Endothelial cell of umbilical vein (primary cell): ENCODE measurements at places on chromosomes 12 and 14. TPM values are rescaled to one million over a fixed set of nuclear protein-coding genes. Genes with fewer than 3 reads are reported as not detected.

DNA sequence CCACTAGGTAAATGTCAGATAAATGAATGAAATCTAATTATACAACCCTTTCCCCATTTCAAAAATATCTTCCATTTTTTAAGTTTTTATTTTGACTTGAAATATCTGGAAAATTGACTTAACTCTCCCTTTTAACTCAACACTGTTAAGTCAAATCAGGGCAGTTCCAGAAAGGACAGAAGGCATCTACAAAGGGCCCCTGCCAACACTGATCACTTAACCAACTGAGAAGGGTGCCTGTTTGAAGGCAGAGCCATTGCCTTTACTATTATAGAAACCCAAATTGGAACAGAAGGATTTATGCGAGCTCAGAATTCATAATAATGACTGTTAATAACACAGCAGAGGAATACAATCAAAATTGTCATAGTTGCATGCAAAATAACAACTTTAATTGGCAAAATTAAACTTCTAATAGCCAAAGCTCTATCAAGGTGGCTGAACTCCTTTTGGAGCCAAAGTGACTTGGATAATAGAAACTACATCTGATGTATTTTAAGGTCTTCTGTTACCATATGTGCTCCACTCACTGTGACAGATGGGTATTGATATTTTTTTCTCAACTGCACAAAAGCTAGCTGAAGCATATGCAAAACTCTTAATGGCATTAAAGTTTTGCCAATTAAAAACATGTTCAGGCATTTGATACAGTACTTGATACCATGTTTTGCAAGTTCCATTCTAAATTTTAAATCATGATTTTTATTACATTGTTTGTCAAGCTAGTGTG lies 383.8 kb downstream of the NOVA1 start:
- DNase-seq = no peak

DNA sequence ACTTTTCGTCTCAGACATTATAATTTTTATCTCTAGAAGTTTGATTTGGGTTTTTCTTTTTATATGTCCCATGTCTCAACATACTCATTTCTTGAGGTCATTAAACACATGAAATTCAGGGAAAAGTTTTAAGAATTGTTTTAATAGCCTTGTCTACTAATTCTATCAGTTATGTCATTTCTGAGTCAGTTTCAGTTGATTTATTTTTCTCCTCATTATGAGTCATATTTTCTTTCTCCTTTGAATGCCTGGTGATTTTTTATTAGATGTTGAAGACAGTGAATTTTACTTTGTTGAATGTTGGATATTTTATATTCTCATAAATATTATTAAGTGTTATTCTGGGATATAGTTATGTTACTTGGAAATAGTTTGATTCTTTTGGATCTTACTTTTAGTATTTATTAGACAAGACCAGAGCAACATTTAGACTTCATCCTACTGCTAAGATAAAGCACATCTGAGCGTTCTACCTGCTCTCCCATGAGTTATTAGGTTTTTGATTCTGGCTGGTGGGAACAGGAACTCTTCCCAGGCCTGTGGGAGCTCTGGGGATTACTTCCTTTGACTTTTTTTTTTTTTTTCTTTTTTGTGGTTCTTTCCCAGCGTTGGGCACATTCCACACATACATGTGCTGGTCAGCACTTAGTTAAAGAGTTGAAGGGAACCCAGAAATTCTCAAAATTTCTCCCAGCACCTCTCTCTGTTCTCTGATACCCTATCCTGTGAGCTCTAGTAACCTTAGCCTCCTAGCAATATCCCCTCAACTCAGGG lies 1157.7 kb downstream of the BCL11B start:
- DNase-seq = no peak

DNA sequence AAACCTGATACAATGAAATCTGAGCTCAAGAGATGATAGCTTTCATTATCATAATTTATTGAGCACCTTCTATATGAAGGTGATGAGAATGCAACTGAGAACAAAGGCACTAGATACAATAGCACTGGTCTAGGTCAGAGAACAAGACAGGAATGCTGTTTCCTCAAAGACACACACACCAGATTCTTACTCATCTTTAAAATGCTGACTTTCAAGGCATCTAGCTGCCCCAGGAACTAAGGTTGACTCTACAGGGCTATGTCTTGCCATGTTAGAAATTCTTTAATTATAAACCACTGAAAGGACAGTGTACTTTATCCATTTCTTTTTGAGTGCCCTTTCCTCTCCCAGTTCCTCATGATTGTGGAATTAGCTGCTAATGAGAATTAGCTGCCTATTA lies 195.4 kb upstream of the RMST start:
- no peak for DNase-seq

GRCh38 chr12:128621304-128621703 lies 202.5 kb downstream of the SLC15A4 start:
- DNase-seq = no peak

GRCh38 chr12:24770821-24771220 lies 178.1 kb downstream of the BCAT1 start:
- DNase-seq = no peak

The HSPB8 gene
- total RNA-seq = 10.1 and 10.8 TPM in 2 replicates

The IKBIP gene
- 56.2 and 56.8 TPM in 2 replicates for total RNA-seq

The RPL10L gene
- not detected in 2 replicates for total RNA-seq

The HOXC5 gene
- not detected in 2 replicates for total RNA-seq
